ENCODE measurements at places on chromosomes 12 and 14.
A peak's percentile ranks its signal among the peaks of the same experiment; 100 is the strongest.

GRCh38 chr12:120095736-120096135 lies 20.8 kb downstream of the RAB35 start:
- DNase-seq = no peak

DNA sequence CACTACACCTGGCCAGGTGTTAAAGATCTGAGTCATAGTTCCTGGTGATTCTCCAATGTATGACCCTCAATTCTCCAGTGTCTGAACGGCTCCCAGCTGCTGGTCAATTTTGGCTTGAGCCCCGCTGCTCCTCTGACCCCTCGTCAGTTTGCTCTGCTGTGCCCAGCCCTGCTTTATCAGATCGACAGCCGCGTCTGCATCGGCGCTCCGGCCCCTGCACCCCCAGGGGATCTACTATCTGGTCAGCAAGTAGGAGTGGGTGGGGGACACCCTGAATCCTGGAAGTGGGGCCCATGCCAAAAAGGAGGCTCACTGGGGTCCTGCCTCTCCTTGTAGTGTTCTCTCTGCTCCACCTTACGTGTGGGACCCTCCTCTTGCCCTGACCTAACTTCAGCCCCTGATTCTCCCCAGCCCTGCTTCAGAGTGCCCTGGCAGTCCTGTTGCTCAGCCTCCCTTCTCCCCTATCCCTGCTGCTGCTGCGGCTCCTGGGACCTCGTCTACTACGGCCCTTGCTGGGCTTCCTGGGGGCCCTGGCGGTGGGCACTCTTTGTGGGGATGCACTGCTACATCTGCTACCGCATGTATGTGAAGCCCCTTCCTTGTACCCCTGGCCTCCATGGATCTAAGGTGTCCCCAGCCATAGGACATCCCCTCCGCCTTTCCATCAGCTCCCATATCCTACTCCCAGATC lies 5.0 kb downstream of the SLC39A5 start:
- no peak for DNase-seq

- DNase-seq = no peak
These were observed 36.4 kb upstream of the HNF1A start for GRCh38 chr12:120941846-120942405.

- DNase-seq = no peak
These were observed 74.2 kb upstream of the ATP2B1 start for GRCh38 chr12:89782807-89783206.

DNA sequence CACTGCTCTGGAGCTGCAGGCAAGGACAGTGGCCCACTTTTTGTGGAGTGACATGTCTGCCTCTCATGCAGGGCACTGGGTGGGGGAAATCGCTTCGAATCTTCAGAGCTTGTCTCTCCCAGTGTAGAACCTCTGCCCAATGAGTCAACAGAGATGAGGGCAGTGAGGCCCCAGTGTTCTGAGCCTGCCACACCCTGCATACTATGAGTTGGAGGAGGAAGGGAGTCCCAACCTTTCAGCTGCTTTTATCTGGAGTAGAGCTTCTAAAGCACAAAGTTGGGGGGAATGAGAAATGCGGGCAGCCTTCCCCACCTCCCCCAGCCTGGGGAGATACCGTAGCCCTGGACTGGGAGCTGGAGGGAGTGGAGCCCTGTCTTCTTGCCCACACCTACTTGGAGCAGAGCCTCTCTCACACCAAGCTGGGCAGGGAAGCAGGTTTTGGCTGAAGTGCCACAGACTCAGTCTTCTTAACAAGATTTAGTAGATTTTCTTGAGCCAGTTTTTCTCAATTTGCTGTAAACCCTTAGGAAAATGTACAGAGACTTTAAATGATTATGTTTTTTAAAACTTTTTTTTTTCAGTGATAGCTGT lies 159.1 kb downstream of the ADGRD1 start:
- no peak for DNase-seq

DNA sequence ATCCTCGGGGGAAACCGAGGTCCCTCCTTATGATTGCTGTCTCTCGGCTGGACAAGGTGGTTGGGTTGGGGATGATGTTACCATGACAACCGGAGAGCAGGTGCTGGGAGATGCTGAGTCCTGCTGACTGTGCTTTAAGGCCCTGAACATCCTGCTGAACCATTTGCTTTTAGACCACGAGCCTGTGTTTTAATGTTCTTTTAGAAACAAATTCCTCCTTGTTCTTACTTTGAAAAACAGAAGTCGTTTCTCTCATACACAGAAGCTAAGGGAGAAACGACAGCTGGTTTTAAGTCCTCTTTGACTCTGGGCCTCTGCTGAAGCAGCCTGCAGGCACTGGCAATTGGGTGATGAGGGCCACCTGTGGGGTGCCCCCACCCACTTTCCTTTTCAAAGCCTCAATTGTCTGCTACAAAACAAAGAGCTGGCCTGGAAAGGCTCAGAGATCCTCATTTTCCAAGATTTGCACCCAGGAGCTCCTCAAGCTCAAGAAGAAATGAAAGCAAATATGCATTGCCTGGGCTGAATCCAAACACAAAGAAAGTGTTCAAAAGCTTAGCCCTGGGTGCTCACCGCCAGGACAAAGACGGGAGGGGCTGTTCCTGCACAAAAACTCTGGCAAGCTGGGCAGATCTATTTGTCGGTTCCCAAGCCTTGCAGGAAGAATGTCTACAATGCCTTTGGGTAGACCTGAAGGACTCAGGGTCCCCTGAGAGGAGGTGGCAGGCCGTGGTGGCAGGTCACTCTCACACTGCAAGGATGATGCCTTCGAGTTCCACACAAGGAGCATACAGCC lies 90.0 kb upstream of the CLMN start:
- DNase-seq = no peak

- no peak for DNase-seq
These were observed 72.7 kb downstream of the WSCD2 start for GRCh38 chr12:108201808-108202207.

- no peak for DNase-seq
These were observed 3.6 kb downstream of the SCAF11 start for GRCh38 chr12:45986641-45987339.

DNA sequence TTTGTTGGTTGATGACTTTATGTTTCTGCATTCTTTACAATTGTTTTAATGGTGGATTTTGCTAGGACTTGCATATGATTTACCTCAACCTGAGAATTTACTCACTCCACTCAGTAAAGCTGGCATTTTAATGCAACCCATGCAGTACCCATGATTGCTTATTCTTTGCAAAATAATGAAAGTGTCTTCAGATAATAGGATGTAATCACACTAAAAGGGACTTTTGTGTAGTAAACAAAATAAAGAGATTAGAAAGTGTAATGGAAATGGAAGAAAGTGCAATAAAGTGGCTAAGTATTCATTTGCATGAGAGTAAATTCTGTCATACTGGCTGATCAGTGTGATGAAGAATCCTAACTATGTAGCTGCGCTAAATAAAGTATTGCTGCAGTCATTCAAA lies 87.6 kb upstream of the NOVA1 start:
- no peak for DNase-seq

GRCh38 chr14:24941719-24942118 lies 108.2 kb downstream of the STXBP6 start:
- DNase-seq = no peak

DNA sequence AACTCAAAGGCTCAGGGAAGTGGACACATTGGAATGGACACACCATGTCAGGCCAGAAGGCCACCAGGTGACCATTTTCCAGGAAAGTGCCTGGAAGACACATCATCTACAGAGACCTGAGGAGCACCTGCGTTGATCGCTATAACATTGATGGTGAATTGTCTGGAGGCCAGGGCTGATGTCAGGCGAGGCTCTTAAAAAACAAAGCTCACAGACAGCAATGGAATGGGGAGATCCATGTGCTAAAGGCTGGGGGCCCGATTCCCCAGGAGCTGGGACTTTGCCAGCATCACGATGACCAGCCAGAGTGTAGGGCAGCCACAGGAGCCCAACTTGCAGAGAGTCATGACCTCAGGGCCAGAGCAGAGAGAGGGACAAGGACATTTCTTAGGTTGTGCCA lies 30.3 kb downstream of the DIO3 start:
- no peak for DNase-seq

- DNase-seq = no peak
These were observed 41.8 kb upstream of the PTPRR start for GRCh38 chr12:70962226-70962794.

- DNase-seq = no peak
These were observed 6.6 kb upstream of the LRP6 start for GRCh38 chr12:12273291-12273957.

- no peak for DNase-seq
These were observed 70.1 kb upstream of the PLXNC1 start for GRCh38 chr12:94078138-94078723.

- no peak for DNase-seq
These were observed 1.2 kb downstream of the NCKAP5L start for GRCh38 chr12:49827051-49827400.

DNA sequence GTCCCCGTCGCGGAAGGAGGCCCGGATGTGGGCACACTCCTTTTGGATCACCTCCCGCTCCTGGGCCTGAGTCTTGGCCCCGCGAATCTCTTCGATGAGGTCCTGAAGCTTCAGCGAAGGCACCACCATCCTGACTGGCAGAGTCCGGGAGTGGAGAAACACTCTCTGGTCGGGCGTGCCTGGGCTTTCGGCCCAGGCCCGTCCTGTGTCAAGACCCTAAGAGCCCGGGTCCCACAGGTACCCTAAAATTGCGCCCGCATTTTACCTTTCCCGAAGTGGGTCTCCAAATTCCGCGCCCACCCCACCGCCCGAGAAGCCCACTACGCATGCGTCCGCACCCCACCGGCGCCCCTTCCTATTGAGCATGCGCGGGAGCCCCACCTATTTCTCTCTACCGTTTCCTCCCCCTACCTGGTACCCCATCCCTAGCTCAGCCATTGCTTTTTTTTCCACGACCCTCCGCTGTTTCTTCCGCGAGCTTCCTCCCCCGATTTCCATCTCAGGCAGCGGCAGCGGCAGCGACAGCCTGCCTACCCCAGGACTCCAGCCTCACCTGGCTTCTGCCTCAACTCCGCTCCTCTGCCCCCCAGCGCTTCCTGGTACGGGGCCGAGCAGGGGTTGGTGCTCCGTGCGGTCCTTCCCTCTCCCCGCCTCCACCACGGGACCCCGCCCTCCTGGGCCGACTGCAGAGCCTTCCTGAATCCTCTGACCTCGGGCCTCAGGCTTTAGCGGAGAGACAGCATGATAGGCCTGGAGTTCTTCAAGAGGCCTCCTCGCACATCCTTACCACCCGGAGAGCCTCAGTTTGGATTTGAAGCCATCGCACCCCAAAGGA lies at the start of gene AP1G2:
AP1G2 (minus strand) TSS at position 606 of the 835 bp plus-strand sequence; CDS start at position 129, 477 bp downstream.
- DNase-seq = peak; percentile 88

- DNase-seq = no peak
These were observed 4.7 kb upstream of the CREBL2 start for GRCh38 chr12:12606781-12607589.

DNA sequence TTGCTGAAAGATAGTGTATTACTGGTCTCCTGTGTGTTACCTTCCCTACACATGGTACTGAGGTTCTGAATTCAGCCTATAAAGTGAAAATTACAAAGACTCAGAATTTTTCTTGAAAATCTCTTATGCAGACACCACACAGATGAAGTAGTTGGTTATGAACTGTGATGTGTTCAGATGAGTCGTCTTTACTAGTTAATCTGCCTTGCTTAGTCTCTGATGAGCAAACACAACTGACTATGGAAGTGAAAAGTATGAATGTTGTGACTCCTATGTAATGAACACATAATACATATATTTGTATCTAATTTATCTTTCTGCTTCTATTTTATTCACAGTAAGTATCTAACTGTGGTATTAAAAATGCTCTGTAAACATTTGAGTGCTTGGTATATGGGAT lies 4.7 kb downstream of the MTERF2 start:
- no peak for DNase-seq

DNA sequence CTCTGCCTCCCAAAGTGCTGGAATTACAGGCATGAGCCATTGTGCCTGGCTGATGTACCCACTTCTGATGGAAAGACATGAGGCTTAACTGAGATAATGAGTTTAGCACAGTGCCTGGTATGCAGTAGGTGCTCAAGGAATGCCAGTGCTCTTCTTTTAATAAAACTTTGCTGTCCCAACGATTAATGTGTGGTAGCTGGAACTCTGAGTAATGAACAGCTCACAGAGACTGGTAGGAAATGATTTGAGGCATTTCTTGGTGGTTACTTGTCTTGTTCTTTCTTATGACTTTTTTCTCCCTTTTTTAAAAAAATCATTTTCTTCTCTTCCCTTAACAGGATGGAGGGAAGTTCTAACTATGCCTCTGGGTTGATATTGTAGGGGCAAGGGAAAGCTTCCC lies 235.7 kb upstream of the PWP1 start:
- DNase-seq = no peak

DNA sequence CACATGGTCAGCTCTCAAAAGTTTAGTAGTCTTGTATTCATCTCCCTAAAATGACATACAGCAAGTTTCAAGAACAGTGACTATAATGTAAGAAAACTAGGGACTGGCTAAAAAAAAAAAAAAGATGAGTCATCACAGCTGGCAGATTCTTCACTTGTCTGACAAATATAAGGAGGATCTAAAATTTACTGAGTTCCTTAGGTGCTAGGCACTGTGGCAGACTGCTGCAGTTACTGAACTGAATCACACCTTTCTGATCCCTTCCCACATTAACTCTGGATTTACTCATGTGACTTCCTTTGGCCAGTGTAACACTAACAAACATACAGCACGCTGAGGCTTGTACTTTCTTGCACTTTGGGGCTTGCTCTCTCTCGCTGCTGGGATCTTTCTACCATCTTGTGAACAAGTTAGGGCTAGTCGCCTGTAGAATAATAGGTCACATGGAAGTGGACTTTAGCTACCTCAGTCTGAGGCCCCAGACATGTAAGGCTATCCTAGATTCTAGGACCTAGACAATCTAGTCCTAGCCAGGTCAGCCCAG lies 32.1 kb downstream of the BAZ1A start:
- DNase-seq = no peak

DNA sequence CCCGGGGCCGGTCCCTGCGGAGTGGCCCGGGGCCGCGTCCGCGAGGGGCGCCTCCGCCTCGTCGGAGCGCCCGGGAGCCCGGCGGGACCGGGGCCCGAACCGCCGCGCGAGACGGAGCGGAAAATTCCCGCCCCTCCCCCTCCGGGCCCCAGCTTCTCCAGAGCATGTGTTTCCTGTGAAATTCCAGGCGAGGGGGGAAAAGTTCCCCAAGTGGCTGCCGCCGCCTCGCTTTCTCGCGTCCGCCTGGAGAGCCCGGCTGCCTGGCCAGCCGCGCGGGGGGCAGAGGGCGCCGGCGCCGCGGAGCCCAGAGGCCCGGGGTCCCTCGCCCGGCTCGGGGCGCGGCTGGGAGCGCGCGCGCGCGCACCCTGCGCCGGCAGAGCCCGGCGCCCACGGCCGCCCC lies 904 bp downstream of the CACNA1C start:
- no peak for DNase-seq

DNA sequence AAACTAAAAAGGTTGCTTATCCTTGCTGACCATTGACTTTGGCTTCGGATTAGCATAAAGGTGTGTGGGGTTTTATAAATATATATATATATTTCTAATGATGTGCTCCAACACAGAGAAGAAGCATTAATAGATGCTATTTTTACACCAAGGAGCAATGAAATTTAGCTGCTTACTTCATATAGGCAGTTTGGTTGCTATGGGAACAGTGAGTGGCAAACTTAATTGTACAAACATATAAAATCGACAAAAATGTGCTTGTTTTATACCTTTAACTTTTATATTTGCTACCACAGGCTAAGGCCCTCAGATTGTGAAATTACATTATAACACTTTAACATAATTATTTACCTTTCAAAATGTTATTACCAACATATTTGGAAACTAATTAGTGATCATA lies 303.4 kb downstream of the SEC23A start:
- DNase-seq = no peak

All from left cardiac atrium (tissue), 4 donors.